GM13977 (cell line): ENCODE measurements at places on chromosomes 16 and 17.

- DNase-seq, result no peak
Measured at GRCh38 chr17:70119983-70120382, 45.0 kb downstream of the KCNJ16 start.

DNA sequence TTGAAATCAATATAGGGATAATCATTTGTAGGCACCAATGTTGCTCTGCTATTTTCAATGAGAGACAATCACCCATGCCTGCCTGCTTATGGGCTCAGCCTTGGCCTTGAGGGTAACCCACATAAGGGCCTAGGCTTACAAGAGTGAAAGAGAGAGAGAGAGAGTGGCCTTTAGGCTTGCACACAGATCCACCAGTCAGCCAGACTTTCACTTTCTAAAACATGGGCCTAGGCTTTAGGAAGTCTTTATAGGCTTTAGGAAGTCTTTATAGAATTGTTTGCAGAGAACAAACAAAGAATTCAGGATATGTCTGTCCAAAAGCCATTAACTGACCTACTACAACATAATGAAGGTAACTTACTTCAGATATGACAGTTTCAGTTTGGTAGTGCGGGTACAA is 3.4 kb downstream of the ABCA9 start:
- no peak for DNase-seq

- DNase-seq, result no peak
Measured at GRCh38 chr17:77058016-77058415, 82.8 kb upstream of the SEC14L1 start.

- DNase-seq, result no peak
Measured at GRCh38 chr17:77631307-77631706, 327.2 kb upstream of the TNRC6C start.

- DNase-seq, result peak; percentile 69
Measured at GRCh38 chr17:32487473-32488176, 832 bp downstream of the CDK5R1 start.

DNA sequence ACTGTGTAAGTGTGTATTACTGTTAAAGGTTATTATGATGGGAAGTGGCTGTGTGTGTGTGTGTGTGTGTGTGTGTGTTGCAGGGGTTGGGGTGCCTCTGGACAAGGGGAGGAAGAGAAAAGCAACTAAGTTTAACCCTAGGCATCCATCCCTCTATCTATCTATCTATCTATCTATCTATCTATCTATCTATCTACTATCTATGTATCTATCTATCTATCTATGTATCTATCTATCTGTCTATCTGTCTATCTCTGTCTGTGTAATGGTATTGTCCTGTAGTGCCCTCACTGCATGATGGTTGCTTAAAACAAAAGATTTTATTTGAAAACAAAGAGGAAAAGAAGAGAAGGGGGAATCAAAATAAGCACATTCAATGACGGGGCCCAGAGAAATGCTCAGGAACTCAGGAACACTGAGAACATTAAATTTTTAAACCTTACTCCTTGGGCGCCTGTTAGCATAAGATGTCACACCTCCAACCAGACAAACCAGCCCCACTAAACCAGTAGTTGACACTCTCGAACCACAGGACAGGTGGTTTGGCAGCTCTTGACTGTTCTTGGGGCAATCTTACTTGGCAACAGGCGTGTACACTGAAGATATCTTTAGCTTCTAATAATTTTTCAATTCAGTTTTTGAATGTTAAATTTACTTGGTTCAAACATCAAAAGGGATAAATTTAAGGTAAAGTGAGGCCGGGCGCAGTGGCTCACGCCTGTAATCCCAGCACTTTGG is 5.1 kb upstream of the RPL26 start:
- DNase-seq, result no peak

GRCh38 chr17:42937712-42938596 is 26.3 kb downstream of the AARSD1 start:
- DNase-seq, result peak; percentile 52

DNA sequence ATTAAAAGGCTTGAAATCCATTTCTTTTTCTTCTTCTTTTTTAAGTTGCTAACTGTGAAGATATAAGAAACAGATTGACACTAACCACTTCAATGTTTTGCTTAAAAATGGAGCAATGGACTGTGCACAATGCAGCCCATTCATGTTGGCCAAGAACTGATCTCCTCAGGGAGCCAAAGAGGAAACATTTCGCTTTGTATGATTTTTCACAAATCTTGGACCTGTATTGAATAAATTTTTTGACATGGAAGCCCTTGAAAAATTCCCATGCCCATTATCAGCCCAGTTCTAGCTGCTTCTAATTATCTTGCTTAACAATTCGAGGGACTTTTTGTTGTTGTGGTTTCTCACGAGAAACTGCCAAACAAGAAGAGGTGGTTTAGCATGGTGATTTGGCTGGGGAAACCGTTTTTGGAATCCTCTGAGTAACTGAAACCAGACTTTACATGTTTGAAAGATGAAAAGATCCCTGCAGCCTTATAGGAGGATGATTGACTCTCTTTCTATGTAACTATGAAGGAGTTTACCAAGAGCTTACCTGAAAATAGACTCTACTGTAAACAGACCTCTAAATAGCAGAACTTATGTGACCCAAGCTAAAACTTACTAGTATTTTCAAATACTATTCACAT is 1389.4 kb upstream of the GOT2 start:
- DNase-seq, result no peak

DNA sequence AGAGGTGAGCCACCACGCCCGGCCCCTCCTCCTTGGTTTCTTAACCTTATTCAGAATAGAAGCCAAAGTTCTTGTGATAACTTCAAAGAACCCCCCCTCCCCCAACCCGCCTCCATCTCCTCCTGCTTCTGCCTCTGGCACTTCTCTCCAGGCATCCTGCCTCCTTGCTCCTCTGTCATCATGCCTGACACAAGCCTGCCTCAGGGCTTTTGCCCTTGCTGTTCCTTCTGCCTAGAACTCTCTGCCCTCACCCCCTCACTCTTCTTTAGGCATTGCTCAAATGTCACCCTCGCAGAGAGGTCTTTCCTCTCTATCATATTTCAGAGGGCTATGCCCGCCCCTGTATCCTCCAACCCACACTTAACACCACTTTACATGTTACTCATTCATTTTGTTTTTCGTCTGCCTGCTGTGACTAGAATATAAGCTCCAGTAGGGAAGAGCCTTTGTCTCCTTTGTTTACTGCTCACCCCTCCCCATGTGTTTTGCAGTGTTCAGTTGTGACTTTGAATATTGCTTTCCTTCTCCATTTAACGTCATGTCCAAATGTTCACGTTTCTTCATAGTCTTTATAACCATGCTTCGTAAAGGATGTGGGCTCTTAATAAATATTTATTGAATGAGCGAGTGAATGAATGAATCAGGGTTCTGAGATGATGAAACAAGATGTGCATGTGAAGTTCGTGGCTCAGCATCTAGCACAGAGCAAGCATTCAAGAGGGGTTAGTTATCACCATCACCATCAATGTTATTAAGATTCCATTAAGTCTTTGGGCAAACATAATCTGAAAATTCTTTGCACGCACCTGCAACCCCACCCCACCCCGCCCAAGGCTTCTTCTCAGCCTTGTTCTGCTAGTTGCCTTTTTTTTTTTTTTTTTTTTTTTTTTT is 186.2 kb upstream of the WSCD1 start:
- no peak for DNase-seq

GRCh38 chr16:14015461-14015860 is 55.7 kb upstream of the MRTFB start:
- DNase-seq, result no peak

- no peak for DNase-seq
Measured at GRCh38 chr16:62870554-62870953, 834.3 kb upstream of the CDH8 start.

GRCh38 chr17:53313746-53314145 is 509.0 kb upstream of the KIF2B start:
- no peak for DNase-seq

- DNase-seq, result no peak
Measured at GRCh38 chr17:35906926-35907637, 23.5 kb downstream of the RDM1 start.

DNA sequence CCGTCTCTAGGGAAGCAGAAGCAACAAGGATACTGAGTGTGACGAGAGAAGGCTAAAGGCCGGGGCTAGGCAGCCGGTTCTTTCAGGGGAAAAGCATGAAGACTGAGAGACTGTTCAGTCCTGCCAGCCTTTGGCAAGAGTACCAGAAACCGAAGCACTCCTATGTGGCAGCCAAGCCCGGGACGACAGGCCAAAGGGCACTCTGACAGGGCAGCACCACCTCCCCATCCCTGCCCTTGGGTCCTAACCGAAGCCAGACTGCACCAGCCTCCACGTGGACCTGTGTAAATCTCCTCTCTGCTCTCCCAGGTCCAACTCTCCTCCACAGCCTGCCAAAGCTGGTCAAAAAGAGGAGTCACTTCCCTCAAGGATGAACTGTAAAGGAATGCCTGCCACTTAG is 23.5 kb upstream of the ALOX15 start:
- DNase-seq, result no peak

DNA sequence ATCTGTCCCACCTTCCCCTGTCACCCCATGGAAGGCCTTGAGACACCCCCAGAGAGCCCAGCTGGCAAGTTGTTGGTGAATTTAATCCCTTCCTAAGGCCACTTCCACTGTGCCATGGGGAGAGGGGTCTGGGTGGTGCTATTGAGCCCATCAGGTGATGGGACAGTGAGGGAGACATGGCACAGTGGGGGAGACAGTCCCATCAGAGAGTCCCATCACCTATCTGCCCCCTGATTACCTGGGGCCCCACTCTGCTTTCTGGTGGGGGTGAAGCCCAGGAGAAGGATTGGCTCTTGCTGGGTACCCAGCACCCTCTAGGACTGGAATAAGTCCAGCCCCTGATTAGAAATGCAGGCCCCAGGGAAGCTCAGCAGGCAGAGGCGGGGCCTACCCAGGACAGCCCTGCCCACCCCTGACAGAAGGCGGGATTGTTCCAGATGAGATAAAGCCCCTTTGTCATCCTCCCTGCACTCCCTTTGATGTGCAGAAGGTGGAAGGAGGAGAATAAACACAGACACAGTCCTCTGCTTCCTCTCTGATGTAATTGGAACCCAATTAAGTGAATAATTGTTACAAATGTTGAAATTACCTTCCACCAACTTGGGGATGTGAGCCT is 18.9 kb downstream of the TMEM132E start:
- DNase-seq, result no peak

DNA sequence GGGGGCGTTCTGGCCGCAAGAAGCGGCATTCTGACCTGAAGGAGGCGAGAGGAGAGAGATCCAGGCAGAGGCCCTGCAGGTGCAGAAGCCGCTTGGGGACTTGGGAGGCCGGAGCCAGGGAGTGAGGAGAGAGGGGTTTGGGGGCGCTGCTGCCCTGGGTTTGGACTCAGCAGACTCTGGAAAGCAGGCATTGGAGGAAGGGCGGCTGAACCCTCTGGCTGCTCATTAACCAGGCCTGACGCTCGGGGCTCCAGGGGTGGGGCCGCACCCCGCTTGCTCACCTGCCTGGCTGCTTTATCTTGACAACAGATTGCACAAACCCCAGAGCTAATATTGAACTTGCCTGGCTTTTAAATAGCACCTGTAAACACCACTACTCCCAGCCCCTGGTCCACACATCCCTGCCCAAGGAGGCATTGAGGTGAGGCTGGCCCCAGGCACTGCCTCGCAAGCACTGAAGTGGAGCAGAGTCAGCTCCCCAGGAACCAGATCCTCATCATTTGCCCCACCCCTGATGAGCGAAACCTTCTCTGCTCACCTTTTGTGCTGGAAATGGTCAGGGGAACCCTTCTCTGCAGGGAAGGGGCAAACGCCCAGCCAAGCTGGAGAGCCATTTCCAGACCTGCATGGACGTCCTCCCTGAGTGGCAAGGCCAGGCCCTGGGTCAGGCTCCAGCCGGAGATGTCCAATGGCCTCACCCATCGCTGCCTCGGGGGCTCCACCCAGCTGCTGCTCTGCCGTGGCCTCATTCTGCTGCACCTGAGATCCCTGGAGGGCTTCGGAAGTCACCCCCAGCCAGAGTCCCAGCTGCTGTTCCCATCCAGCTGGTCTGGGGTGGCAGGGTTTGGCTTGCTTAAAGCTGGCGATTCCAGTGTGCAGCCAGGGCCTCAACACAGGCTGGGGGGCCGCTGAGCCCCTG is 190.2 kb upstream of the GSE1 start:
- DNase-seq, result no peak
